ENCODE measurements at places on chromosomes 2 and 18.

DNA sequence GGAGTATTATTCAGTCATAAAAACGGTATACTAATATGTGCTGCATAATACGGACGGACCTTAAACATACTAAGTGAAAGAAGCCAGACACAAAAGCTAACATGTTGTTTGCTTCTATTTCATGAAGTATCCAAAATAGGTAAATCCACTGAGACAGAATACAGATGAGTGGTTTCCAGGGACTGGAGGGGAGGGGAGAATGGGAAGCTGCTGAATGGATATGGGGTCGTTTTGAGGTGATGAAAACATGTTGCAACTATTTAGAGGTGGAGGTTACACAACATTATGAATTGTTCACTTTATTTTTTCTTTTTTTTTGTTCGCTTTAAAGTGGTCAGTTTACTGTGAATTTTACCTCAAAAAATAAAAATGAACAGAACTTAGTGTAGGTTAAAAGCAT, 52.9 kb downstream of the RAB10 start:
- DNase-seq: no peak

DNA sequence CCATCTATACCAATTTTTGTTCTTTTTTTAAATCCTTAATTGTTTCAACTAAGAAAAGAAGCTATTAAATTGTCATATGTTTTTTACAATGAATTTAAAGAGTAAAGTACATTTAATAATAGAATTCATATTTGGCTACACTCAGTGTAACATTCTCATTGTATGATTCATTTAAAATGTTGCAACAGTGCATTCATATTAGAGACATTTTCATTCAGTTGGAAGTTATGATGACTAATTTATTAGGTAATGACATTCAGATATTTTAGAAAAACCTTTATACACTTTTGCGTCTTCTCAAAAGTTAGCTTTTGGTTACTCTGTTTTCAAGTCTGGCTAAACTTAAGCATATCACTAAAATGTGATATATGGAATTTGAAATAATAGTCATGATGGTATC, 887.5 kb upstream of the NRXN1 start:
- DNase-seq: peak; percentile 77

DNA sequence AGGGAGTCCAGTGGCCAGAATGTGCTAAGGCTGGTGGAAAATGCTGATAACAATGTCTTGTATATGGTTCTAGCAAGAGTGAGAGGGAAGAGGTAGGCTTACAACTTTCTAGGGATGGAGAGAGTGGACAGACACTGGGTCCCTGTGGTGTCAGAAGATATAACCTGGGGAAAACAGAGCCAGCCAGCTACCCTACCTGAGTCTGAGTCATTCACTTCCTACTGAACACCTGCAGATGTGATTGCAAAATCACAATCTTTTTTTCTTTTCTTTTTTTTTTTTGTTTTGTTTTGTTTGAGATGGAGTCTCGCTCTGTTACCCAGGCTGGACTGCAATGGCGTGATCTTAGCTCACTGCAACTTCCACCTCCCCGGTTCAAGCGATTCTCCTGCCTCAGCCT, 7.3 kb downstream of the TET3 start:
- no peak for DNase-seq

GRCh38 chr2:151481744-151482143, 72.0 kb downstream of the RIF1 start:
- no peak for DNase-seq

DNA sequence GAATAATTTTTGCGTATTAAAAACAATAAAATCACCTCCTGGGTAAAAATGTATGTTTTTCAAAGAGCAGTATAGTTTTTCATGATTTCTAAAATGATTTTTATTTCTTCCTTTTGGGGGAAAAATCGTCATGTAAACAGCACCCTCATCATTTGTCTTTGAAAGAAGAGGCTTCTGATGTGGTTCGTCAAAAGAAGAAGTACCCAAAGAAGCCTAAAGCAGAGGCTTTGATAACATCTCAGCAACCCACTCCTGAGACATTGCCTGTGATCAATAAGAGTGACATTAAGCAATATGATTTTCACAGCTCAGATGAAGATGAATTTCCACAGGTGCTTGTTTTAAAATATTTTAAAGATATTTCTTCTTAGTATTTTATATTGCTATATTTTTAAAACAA, 110.2 kb upstream of the KIF5C start:
- DNase-seq: no peak

DNA sequence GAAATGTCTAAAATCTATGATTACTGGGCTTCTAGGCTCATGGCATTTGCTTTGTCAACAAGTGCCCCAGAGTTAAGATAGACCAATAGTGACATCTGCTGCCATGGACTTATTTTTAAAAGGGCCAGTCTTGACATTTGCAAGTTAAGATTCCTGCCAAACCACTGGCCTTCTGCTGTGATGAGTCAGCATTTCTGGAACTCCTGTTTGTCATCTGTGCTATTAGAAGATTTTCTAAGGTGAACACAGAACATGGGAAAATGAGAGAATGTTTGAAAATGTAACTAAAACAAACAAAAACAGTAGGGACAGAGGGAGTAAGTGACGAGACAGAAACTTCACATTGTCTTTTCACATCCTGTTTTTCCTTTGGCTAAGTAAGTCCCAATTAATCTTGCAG, 93.7 kb upstream of the WDR75 start:
- DNase-seq: peak; percentile 97

DNA sequence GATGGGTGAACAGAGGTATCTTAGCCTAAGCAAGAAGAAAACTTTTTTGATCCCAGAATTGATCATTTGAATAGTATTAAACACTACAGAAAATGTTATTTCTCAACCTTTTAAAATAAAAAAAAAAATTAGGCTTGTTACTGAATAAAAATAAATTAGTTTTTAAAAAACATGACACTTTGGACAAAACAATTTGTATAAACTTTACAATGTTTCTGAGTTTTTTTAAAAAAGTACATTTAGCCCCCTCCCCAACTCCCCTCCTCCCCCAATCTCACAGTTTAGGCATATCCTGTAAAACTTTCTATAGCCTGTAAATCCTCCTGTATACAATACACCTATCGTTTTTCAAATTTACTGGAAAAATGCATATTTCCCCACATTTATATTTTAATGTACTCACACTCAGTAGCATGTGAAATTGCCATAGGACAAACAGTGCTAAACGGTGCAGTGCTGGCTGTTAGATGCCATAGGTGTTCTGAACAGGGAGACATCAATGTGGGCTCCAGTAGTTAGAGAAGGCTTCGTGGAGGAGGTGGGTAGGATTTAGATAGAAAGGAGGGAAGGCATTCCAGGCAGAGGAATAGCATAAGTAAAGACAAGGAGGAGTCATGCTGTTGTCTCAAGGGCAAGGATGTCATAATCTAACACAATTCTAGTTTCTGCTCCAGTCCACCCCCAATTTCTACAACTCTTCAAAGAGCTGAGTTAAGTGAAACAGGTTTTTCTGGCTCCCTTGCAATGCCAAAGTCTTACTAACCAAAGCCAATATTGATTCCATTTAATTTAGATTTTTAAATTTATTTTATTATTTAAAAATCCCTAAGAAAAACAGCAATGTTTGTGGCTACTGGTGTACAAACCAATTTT, 50.9 kb downstream of the SP3 start:
- no peak for DNase-seq

- DNase-seq: peak; percentile 87
These were observed 58.1 kb upstream of the RALBP1 start for GRCh38 chr18:9417073-9417851.

- DNase-seq: no peak
These were observed 33.4 kb upstream of the OLA1 start for GRCh38 chr2:174281736-174282135.

DNA sequence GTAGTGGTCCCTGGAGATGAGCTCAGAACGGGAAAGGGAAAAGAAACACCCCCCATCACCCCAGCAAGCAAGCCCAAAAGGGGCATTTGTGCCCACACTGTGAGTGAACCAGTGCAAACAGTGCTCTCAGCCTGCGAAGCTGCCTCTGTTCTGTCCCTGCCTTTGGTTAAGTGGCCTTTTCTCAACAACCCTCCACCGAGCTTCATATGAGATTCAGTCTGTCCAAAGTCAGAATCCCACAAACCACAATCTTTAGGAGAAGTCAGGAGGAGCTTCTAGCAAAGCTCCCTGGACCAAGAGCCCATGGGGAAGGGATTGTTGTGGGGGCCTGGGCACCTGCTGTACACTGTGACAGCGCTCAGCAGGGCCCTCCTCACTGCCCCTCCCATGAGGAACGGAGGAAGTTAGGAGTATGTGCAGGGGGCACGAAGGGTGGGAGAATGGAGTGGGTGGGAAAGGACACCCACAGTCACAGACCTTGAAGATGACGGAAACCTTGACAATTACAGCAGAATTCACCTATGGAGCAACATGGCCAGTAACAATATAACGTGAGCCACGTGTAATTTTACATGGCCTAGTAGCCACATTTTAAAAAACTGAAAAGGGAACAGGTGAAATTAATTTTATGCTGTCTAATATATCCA, 119.5 kb downstream of the SMAD7 start:
- DNase-seq: no peak

- peak; percentile 54 for DNase-seq
These were observed 16.3 kb upstream of the RMND5A start for GRCh38 chr2:86703704-86704361.

GRCh38 chr2:110847651-110848050, 115.3 kb downstream of the ACOXL start:
- DNase-seq: no peak

- no peak for DNase-seq
These were observed 315.0 kb downstream of the CTNNA2 start for GRCh38 chr2:79827881-79828280.

GRCh38 chr2:15588329-15588919, 3.2 kb upstream of the DDX1 start:
- peak; percentile 67 for DNase-seq

DNA sequence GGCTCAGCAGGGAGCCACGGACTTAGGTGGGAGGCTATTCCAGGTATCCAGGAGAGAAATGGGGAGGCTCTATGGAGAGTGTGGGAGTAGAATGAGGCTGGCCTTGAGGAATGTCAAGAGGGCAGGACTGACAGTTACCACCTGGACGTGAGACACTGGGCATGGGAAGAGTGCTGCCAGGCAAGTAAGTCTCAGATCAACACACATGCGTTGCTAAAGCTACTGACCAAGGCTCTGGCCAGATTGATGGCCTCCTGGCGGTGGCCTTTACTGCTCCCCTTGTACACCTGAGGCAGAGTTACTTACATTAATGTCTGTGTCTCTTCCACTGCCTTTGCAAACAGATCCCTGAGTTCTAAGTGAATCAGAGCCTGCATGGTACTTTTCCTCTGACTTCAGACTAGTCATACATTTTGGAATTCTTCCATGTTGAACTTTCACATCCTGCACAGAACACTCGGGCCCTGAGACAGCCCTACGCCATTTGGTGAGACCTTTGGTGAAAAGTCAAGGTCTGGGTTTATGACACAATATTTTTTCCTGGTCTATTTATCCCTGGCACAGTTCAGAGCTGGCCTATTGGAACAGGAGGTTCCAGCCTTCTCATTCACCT, 398.8 kb upstream of the TRIB2 start:
- DNase-seq: peak; percentile 89

DNA sequence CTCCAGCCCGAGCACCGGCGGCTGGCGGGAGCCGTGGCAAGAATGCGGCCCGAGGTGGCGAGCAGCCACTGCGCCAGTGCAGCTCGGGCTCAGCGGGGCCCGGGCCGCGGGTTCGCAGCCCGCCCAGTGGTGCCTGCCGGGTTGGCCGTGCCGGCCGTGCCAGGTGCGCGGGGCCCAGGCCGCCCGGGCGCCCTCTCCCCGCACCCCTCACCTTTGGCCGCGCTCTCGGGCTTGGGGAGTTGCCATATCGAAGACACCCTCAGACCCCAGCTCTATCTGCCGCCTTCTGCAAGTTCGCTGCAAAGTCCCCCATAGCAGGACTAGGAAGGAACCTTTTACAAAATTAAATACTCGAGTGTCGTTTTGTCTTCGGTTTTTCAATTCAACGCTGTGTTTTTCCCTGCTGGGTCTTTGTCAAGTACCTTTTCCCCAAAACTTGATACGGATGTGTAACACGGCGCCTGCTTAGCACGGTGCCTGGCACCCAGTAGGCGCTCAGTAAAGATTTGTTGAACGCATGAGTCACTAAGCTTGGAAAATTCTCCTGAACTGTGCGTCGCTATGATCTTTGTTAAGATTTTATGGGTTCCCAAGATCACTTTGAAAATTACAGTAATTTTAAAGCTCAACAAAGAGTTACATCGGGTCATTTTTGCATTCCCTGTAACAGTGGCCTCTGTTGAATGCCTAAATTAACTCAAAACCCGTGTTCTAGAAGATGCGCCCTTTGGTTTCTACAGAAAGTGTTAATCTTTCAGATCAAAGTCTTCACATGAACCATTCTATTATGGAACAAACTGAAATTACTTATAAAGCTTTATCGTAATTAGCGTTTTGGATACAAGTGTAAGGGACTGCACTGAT, 750 bp downstream of the STRADB start:
- DNase-seq: no peak

GRCh38 chr2:62410926-62411456, 95.0 kb downstream of the TMEM17 start:
- DNase-seq: no peak

- DNase-seq: peak; percentile 79
These were observed 232.4 kb downstream of the CALCRL start for GRCh38 chr2:187215532-187216240.

- peak; percentile 19 for DNase-seq
These were observed 33.4 kb downstream of the UGP2 start for GRCh38 chr2:63875131-63875527.

- DNase-seq: peak; percentile 55
These were observed 11.0 kb upstream of the VAPA start for GRCh38 chr18:9902832-9903231.

- peak; percentile 57 for DNase-seq
These were observed 50.4 kb downstream of the TTN start for GRCh38 chr2:178756843-178757242.

- DNase-seq: no peak
These were observed 77.5 kb downstream of the EPB41L3 start for GRCh38 chr18:5466256-5466655.

- peak; percentile 86 for DNase-seq
These were observed 137.3 kb upstream of the PID1 start for GRCh38 chr2:229408356-229408755.

DNA sequence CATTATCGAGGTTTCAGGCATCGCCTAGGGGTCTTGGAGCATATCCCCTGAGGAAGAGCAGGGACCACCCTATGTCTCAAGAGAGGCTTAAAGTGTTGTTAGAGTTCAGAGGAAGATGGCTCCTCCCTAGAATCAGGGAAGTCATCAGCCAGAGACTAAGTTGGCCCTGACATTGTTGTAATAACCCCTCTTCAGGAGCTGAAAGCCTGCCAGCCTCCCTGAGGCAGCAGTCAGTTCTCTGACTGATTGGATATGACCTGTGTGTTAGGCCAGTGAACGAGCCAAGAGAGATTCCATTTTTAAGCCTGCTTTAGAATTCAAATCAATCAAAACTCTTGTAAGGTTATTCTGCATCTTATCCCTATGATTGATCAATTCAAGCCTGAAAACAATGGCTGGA, 34.9 kb downstream of the ARHGAP28 start:
- DNase-seq: no peak
